ENCODE measurements at places on chromosomes 6 and 20. TPM values are rescaled to one million over a fixed set of nuclear protein-coding genes. Genes with fewer than 3 reads are reported as not detected.
A peak's percentile ranks its signal among the peaks of the same experiment; 100 is the strongest.

- DNase-seq = no peak
These were observed 1.5 kb downstream of the FAM50B start for GRCh38 chr6:3850451-3851203.

Gene SLC22A16
- 25.6 TPM for total RNA-seq

DNA sequence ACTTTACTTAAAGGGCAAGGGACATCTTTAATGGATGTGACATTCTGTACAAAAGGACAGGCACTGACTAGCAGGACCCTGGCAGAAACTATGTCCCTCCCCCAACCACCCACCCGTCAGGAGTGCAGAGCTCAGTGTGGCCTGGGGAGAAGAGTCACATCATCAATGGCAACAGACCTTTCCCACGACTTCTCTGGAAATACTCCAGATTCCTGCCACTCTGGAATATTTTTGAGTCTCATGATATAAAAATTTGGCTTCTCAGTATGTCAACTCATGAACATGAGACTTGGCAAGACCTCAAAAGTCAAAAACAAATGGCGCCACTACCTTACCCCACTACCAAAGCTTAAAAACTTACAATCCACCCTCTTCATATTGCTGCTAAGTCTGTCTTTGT is 118.3 kb downstream of the SLC23A2 start:
- no peak for DNase-seq

- DNase-seq = no peak
These were observed 25.3 kb downstream of the ZNF217 start for GRCh38 chr20:53568351-53568750.

GRCh38 chr6:158910484-158911440 is 89.2 kb downstream of the RSPH3 start:
- peak; percentile 12 for DNase-seq

- DNase-seq = no peak
These were observed 346.8 kb upstream of the ARID1B start for GRCh38 chr6:156430386-156430785.

DNA sequence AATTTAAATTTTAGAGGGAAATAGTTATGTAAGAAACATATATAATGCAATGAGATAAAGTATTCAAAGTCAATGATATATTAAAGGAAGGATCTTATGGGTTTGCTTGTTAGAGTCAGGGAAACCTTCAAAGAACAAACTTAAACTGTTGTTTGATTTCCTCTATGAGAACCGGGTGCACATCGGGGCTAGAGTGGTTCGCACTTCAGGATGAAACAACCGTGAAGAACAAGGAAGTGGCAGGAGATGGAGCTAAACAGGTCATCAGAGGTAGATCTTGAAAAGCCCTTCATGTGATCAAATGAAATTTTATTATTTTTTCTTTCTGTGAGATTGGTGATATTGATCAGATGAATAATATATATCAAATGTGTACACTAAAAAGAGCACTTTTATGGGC is 951.9 kb upstream of the FLRT3 start:
- no peak for DNase-seq

DNA sequence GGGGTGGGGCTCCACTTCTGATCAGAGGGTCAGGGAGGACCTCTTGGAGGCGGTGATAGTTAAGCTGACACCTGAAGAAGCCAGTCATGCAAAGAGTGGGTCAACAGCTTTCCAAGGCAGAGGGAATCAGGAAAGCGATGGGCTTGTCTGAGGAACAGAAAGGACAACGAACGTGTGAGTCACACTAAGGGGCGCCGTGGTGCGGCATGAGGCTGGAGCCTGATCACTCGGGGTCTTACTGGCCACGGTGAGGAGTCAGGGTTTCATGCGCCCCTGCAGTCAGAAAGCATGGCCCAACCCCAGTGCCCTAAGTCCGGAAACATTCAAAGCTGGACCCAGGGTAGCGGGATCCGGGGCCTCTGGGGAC is 50.6 kb upstream of the SLC32A1 start:
- peak; percentile 34 for DNase-seq

Gene TSPO2
- total RNA-seq = not detected

DNA sequence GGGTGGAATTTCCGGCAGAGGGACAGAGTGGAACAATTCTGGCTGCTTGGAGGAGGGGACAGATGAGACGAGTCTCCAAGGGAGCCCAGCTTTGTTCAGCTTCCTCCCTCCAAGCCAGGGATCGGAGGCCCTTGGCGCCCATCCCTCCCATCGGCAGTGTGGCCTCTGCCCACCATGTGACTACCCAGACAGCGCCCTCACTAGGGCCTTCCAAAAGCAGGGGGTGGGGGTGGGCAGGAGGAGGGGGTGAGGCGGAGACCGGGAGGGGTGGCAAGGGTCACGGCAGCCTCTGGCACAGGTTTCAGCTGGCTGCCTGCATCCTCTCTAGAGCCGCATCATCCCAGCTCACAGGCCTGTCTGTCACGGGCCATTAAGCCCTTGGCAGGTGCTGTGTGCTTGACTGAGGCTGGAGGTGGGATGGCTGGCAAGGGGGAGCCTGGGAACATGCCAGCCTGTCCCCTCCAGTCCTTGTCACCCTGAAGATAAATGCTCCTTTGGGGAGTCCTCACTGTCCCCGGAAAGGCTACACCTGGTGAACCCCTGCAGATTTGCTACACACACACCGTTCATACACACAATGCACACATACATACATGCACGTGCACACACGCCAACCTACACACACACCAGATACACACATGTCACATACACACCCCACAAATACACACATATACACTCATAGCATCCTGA is 6.2 kb upstream of the FGD2 start:
- DNase-seq = no peak

DNA sequence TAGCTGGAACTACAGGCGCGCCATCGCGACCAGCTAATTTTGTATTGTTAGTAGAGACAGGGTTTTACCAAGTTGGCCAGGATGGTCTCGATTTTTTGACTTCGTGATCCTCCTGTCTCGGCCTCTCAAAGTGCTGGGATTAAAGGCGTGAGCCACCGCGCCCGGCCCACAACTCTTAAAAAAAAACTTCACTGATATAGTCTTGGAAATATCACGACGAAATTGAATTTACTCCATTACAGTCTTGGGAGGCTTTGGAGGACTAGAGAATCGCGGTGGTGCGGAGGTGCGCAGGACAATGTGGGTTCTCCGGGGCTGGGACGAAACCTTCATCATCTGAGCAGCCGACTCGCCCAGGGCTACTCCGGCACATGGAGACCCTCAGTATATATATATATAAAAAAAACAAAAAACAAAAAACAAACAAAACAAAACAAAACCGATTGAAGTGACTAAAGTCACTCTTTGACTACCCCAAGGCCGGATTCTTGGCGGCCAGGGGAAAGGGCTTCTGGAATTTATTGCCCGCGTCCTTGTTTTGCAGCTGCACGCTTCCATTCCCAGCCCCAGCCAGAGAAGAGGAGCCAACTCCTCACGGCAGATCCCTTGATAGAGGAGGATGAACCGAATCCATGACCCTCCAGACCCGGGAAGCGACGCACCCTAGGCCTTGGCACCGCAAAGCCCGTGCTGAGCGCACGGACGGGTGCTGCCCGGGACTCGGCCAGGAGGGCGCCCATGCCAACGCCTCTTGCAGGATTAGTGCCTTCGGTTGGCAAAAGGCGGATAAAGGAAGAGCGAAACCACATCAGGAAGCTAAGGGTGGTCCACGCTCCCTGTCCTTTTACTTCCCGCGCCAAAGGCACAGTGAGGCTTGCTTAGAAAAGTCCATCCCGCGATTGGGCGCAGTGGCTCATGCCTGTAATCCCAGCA is 1.7 kb upstream of the GCM2 start:
- DNase-seq = no peak

- DNase-seq = peak; percentile 1
These were observed 884.4 kb downstream of the PHF3 start for GRCh38 chr6:64520050-64520449.

DNA sequence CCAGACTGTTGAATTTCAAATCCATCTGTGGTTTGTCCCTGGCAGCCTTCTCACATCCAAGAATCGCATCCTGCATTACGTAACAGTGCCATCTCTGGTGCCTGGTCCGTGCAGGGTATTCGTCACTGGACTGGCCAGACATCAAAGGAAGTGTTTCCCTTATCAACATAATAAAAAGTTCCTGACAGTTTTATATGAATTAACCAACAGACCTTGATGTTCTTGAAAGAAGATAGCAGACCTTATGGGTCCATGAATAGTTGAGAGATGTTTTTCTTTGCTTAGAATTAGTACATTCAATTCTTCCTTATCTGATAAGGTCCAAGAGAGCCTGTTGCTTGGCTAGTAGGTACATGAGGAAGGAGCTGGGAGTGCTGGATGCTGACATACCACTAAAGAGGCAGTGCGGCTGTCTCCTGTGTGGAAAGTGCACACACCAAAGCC is 77.6 kb downstream of the PHACTR2 start:
- no peak for DNase-seq

Gene PGC
- not detected for total RNA-seq

GRCh38 chr6:34338811-34339210 is 53.7 kb downstream of the NUDT3 start:
- no peak for DNase-seq

Gene FOXS1
- total RNA-seq = not detected

DNA sequence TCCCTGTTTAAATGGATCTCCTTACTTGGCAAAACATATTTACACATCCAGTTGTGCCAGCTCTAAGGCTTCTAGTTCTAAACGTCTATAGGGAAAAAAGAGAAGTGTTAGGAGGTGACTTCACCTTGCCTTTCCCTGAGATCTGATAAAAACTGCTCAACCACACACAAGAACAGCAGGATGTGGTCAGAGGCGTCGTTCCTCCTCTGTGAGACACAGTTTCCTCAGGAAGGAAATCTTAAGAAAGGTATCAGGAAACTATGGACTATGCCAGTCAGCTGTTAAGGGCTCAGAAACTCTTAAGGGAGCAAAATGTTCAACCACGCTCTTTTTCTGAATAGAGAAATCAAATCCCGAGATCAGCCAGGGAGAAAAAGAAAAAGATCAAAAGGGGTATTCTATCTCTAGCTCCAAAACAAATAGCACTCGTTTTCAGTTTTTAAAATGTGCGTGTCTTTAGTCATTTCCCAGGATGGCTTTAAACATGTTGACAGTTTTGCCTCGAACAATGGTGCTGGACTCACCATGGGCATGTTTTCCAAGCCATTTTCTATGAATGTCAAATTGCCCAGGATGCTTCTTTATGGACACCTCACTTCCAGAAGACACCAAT is 154.5 kb downstream of the HACE1 start:
- peak; percentile 74 for DNase-seq

DNA sequence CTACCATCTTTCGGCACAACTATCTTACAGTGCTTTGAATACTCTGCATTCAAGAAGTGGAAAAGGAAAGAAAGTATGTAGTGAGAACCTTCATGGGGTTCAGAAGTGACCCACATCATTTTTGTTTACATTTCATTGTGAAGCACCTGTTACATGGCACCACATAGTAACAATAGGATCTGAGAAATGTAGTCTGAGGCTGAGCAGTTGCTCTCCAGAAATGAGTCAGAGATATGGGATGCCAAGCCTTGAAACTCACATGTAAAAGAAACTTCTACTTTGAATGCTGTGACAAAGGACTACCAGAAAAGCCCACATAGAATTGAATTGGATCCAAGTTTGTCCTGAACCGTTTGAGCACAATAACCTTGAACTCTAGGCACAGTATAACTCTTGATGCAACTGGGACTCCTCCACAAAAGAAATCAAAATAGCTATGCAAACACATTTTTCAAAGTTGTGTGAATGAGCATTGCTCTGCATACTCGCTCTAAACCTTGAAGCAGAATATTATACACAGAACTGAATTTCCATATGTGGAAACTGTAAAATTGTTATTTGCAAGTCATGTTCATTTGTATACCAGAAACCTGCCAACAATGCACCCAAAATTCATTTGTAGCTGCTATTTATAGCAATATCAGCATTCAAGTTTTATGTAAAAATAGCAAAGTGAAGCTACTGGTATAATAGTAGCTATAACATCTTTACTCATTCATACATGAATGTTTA is 400.9 kb upstream of the POU3F2 start:
- no peak for DNase-seq

Gene FOXC1
- under 0.01 TPM for total RNA-seq

Gene SLCO4A1
- 15.3 TPM for total RNA-seq

- no peak for DNase-seq
These were observed 36.3 kb downstream of the PYGB start for GRCh38 chr20:25284131-25284601.

GRCh38 chr6:155186052-155186658 is 77.7 kb upstream of the CLDN20 start:
- DNase-seq = no peak

DNA sequence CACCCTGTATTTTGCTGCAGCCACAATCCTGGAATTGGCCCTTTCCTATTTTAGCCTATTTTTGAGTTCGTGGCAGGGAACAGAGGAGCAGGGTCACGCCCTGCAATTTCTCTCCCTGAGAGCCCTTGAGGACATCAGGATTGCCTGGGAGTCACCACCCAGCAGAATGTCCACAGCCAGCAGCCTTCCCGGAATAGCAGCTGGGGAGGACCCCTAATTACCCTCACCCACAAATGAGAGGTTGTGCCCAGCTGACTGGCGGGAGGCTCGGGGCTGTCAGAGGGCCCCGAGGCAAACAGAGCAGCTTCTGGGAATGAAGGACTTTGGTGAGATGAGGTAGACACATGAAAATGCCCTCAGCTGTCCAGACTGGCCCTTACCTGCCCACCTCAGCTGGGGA is 165.1 kb downstream of the PREX1 start:
- no peak for DNase-seq

GRCh38 chr6:166608774-166609173 is 18.3 kb downstream of the RPS6KA2 start:
- no peak for DNase-seq

Gene OR12D2
- not detected for total RNA-seq

GRCh38 chr6:114995526-114995925 is 652.7 kb upstream of the HS3ST5 start:
- no peak for DNase-seq

DNA sequence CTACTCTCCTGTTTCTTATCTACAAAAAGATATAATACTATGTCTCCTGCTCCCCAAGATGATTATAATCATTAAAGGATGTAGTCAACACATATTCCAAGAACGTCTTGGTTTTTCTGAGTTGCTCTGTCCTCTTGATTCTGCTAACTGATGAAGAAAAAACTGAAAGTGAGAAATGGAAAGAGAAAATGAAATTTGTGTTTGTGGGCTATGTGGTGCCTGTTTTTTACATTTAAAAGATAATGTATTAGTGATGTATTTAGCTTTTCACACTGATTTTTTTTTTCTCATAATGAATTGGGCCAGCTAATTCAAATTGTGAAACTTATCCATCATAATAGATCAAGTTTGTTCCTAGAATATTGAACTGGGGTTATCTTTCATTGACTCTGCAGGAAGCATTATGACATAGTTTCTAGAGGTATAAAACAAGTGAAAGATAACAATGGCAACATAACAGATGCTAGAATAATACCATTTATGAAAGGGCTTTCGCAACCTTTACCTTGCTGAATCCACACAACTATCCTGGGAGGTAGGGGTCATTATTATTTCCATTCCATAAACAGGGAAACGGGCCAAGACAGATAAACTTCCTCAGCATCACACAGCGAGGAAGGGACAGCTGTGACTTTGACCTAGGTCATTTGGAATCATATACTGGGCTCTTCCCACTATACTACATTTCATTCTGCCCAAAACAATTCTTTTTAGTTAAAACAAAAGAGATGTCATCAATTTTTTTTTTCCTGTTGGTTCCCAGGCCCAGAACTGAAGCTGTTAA is 336.7 kb downstream of the GJA1 start:
- no peak for DNase-seq

Gene PDE10A
- under 0.01 TPM for total RNA-seq

Gene CST2
- not detected for total RNA-seq
